Right kidney (tissue), 9 donors: ENCODE measurements at places on chromosomes 2 and 18.

DNA sequence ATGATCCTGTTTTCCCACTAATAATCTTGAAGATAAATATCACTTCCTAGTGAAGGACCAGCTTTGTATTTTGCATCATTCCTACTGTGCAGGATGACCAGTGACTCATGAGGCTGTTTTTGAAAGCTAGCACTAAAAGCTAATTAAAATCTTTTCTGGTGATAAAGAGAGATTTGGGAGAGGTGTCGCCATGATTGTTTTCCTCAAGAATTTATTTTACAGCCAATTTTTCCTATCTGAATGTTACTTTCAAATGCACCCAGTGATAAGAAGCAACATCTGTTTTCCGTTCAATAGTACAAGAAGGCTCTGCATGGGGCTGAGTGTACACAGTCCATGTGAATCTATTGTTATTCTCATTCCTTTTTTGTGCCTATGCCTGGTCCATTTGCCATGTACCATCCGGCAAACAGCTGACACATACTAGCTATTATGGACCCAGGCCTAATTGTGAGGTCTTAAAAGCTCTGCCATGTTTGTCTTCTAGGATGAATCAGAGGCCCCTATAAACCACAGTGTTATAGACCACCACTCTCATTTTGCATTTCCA, 28.4 kb downstream of the MEIS1 start:
- no peak for DNase-seq

- DNase-seq = peak; percentile 55
These were observed 42.1 kb downstream of the BMP10 start for GRCh38 chr2:68828887-68829708.

DNA sequence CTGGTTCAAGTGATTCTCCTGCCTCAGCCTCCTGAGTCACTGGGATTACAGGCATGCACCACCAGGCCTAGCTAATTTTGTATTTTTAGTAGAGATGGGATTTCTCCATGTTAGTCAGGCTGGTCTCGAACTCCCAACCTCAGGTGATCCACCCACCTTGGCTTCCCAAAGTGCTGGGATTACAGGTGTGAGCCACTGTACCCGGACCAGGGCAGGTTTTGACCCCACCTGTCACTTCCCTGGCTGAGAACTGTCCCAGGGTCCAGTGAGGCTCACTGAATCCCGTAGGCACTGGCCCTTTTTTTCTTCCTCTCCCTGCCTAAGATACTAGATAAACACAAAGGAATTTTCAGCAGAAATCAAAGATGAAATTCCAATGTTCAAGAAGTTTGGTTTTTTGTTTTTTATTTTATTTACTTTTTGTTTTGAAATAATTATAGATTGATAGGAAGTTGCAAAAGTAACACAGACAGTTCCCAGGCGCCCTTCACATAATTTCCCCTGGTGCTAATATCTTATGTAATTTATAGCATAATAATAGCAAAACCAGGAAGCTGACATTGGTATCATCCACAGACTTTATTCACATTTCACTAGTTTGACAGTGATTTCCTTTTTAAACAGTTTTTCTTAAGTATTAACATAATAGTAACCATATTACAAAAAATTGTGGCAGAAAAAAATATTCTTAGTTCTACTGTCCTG, 52.4 kb upstream of the B3GNT7 start:
- no peak for DNase-seq

GRCh38 chr2:15940661-15941480, 521 bp downstream of the MYCN start:
- peak; percentile 83 for DNase-seq

GRCh38 chr18:7234091-7234490, 3.2 kb downstream of the LRRC30 start:
- DNase-seq = no peak

GRCh38 chr2:164898475-164898874, 56.9 kb downstream of the SLC38A11 start:
- DNase-seq = no peak

DNA sequence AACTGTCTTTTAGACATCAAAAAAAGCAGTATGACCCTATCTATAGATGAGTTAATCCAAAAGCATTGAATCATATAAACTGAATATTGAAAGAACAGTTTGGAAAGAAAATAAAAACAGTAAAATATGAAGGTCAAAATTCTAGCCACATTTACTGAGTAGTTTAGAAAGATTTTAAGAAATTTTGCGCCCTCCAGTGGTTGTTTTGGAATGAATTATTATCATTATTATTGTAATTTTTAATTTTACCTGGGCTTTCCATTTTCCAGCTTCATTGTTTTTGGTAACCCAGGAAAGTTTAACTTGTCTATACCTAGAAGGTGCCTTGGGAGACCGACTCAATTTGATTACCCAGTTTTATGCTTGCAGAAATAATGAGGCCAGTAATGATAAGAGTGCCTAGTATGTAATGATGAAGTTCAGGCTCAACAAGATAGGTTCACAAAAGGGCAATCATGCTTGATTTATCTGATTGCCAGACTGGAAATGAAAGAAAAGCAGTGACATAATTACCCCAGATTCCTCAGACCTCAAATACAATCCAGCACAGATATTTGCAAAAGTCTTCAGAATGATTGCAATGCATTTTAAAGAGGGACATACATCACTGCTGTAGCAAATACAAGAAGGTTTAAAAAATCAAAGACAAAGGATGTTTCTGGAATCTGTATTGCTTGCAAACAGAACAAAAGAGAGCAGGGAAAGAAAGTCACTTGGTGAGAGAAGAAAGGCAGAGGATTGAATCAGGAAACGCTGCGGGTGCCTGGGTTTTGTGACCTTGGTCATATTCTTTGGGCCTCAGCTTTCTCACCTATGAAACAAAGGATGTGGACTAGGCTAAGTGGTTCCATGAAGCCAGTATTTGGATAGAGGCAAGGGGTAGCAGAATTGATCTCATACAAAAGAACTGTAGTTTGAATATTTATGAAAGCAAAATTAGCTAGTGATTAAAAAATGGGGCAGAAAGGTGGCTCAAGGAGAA, 153.8 kb downstream of the MAP2 start:
- DNase-seq = no peak

DNA sequence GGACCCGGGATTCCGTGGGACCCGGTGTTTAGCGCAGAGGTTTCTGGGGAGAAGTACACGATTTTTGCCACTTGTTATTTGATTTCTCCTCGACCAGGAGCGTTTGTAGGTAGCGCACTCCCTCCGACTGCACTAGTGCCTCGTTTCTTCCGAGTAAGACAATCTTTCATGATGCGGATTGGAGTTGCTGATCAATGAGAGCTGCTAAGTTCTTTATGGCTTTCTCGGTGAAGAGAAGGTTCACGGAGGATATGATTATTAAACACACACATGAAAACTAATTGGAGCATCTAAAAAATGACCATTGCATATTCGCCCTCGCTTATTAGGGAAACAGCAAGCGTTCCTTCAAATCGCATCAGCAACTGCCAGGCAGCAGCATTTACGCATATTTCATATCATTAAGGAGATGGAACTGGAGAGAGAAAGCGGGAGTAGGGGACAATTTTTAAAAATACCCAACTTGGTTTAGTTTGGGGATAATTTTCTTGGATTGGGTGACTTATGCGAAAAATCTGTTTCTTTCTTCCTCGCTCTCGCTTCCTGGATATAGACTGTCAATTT, 616 bp downstream of the EML6 start:
- peak; percentile 46 for DNase-seq

DNA sequence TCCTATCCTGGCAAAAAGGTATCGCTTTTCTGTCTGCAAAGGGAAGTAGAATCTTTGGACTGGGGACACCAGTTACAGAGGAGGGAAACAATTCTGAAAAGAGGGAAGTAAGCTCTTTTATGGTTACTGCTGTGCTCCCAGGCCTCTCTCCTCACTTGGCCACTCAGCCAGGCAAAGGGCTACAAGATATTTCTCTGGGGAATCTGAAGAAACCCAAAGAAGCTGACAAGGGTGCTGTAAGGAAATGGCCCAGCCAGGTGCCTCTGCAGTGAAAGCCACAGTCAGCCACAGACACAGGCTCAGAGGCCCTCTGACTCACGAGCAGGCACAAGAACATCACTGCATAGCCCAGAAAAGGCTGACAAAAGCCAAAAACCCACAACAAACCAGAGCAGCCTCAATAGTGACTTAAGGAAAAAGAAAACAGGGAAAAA, 5.8 kb downstream of the HDLBP start:
- DNase-seq = no peak

DNA sequence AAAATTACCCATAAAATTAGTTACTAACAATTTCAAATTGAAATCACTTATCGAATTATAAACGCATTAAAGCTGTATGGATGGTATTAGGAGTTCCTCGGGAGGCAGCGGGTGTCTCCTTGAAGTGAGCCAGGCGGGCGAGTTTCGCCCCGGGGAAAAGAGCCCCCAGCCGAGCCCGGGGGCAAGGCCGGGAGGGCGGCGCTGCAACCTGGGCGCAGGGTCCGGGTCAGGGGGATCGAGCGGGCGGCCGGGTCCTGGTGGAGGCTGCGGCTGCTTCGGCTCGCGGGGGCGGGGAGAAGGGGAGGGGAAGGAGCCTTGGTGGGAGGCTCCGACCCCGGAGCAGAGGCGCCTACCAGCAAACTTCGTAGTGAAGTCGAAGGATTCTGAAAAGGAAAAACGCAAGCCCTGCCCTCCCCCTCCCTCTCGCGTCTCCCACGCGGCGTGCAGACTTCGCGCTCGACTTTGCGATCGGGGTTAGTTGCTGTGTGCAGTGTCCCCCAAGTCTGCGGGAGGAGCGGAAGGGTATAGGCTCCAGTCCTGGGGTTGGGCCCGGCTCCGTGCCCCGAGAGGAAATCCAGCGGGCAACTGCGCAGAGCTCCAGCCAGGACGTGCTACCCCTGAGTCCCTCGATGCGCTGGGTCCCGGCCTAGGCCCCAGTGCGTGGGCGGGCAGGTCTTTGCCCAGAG, 140.8 kb downstream of the MEIS1 start:
- DNase-seq = peak; percentile 88

- DNase-seq = no peak
These were observed 171.0 kb downstream of the DNER start for GRCh38 chr2:229543176-229543873.

DNA sequence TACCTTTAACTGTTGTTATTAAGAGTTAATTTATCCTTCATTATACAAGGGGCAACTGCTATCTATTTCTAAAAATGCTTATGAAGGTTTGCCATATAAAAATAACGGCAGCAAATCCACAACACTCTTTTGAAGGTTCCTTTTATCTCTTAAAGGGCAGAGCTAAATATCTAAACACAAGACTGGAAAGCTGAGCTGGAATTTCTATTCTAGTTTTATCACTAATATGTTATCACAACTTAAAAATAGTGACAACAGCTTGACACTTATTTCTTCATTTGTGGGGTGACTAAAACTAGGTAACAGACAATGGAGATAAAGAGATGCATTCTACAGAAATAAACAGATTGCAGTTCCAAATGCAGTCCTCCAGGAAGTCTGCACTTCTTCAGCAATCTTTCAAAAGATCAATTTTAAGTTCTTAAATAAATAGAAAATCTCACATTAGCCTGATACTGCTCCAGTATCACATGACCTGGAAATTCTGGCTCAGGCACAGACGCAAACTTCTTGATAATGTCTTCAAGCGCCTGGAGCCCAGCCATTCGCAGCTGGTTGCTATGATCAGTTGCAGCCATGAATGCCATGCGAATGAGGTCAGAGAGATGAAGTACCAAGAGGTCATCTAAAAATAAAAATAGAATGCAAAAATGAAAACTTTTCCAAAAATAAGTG, 54.0 kb upstream of the STRN start:
- DNase-seq = no peak

DNA sequence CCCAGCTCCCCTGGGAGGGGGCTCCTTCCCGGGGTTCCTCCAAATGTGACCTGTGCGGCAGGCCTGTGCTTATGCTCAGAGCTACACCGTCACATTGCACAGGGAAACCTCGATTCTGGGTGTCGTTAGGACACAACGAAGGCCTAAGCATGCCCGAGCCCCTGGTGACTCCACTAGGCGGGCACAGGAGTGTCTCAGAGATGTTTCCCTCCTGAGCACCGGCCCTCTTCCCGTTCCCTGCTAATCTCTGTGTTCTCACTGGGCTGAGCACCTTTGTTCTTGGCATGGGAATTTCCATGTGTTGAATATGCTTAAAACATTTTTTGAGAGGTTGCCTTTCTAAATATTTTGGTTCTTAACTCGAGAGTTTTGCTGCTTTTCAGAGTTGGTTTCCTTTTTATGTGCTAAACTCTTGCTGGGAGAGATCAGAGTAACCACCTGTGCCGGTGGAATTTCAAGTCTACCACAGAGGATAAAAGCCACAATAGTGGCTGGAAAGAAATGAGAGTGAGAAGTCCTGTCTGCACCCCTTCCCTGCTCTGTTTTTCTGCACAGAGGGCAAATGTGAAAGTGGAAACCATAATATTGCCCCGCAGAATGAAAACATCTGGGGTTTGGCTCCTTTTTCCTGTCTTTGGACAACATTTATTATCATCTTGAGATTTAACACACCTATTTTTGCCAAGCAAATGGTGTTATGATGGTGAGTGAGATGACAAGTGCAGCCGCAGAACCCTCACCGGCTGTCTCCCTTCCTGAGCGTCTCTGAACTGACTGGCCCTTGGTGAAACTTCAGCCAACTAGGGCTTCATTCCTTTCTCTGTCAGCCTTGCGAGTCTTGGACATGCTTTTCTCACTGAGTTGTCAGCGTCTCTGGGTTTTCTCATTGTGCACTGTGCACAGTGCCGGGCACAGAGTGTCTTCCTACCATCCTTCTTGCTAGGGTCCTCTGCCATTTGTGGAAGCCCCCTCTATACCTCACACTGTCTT, 154.1 kb downstream of the VAPA start:
- no peak for DNase-seq

GRCh38 chr2:105820691-105821090, 76.0 kb downstream of the NCK2 start:
- no peak for DNase-seq
